ENCODE measurements at places on chromosomes 2 and 18. TPM values are rescaled to one million over a fixed set of nuclear protein-coding genes. Genes with fewer than 3 reads are reported as not detected.

GRCh38 chr2:29405707-29406106, 290.5 kb downstream of the CLIP4 start:
- DNase-seq = no peak

- DNase-seq = no peak
Measured at GRCh38 chr2:38448692-38449410, 71.8 kb upstream of the ATL2 start.

DNA sequence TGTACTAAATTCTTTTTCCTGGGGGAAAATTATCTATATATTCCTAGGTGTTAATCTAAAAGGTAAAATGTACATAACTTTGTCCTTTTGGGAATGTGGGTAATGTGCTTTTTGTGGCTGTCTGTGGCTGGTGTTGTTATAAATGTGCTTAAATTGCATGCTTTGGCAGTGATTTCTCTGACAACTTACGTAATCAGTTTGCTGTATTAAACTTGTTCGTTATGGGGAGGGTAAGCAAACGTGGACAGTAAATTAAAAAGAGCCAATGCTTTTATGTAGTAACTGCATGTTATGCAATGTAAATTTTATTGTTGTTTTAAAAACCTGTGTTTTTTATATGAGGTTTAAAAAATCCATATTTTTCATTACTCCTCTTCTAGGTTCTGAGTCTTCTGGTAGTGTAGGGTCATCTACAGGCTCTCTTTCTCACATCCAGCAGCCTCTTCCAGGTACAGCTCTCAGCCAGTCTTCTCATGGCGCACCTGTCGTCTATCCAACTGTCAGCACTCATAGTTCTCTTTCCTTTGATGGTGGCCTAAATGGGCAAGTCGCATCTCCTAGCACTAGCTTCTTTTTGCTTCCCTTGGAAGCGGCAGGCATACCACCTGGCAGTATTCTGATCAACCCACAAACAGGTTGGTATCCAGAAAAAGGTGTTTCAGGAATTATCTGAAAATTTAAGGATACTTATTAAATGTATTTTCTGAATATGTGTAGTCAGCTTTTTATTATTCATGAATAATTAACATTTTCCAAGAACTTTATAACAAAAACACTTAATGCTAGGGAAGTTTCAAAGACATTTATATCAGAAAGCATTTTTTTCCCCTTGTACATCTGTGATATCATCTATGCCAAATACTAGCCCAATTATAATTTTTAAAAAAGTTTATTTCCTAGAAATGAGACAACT, 100.2 kb upstream of the UBXN4 start:
- no peak for DNase-seq

GRCh38 chr2:112751451-112752197, 12.8 kb downstream of the CKAP2L start:
- DNase-seq = no peak

DNA sequence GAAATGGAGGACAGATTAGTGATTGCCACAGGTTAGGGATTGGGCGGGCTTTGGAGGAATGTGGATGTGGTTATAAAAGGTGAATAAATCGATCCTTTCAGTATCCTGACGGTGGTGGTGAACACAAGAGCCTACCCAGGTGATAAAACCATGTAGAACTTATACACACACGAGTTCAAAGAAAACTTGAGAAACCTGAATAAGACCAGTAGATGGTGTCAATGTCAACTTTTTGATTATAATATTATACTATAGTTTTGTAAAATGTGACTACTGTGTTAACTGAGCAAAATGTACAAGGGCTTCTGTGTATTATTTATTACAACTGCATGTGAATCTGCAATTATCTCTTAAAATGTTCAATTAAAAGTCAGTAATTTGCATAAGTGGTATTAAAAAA, 136.3 kb downstream of the ERBB4 start:
- no peak for DNase-seq

DNA sequence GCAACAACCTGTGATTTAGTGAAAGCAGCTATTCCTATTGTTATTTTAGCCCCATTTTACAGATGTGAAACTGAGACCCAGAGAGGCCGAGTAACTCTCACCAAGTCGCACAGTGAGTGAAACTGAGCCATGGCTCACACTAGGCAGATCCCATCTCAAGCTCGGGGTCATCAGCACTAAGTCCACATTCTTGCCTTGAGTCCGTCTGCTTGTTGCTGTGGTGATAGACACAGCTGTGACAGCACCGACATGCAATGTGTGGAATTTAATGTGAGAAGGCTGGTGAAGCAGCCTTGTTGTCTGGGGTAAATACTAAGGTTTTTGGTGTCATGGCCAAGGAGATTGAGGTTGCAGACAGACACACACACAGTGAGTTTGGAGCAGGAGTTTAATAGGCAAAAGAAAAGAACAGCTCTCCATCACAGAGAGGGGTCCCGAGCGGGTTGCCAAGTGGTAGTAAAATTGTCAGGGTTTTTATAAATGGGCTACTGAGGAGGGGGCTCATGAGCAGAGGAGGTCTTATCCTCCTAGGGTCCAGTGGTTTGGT, 40.2 kb upstream of the GMCL1 start:
- no peak for DNase-seq

DNA sequence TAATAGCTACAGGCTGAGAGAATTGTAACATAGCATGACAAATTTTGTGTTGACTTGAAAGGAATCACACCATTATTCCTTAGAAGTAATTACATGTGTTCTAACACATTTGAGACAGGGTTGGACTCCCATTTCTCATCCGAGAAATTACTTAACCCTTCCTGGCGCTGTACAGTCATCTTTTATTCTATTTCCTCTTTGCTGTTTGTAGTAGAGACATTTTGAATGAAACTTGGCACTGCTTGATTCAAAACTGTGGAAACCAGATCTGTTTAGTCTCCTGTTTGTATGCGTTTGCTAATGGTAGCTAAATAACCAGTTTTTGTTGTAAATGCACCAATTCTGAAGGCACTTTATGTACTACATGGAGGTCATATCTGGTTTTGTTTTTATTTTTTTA, 231.9 kb downstream of the ALPK2 start:
- DNase-seq = peak; percentile 86

GALNT14 gene
- 0.39 TPM for total RNA-seq

COBLL1 gene
- 2.2 TPM for total RNA-seq

ABCG8 gene
- total RNA-seq = not detected

IL1RN gene
- total RNA-seq = not detected
